NCI-H187 (cell line): ENCODE measurements at places on chromosomes 1 and 21.

DNA sequence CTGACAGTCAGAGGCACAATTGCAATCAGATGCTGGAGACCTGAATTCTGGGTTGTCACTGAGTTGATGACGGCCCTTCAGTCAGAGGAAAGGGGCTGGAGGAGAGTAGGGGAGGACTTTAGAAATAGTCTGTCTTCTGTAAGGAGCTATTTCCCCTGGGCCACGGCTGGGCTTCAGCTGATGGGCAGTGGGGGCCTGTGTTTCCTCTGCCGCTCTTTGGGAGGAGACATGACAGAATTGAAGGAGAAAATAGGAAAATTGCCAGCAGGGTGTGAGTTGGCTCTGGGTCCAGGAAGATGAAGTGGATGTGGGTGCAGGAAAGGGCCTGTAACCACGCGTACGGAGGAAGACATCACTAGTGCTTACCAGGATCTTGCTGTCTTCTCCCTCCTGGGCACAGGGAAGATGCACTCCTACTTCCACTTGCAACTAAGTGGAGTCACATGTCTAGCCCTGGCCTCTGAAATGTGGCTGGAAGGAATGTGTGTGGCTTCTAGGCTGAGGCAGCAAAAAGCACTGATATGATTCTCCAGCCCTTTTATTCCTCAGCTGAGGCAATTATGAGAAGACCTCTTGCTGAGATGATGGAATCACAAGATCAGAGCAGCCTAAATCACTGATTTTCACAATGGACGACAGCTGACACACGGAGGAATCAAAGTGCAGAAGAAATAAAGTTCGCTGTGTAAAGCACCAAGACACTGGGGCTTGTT, 250.0 kb downstream of the GRIK3 start:
- no peak for DNase-seq

DNA sequence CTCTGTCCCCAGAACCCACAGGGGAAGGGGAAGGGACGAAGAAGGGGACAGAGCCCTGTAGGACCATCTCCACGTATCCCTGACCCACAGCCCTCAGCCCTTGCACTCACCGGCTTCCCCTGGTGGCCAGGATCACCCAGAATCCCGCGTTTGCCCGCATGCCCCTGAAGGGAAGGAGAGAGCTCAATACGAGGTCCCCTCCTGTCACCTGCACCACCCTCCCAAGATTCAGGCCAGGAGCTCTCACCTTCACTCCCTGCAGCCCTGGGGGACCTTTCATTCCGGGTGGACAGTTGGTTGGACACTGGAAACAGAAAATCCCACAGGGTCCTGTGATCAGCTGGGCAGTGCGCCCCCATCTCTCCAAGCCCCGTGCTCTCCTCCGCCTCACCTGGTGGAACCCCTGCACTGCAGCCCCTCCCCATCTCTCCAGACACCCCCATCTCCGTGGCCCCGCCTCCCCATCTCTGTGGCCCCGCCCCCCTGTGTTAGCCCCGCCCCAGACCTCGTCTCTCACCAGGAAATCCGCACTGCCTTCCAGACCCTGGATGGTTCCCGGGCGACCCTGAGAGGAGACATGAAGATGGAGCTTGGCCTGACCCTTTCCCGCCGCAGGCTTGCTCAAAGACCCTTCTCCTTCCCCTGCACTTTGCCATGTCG, 6.0 kb downstream of the COL9A2 start:
- DNase-seq = no peak

- DNase-seq = no peak
Measured at GRCh38 chr1:1806890-1807289, 28.6 kb upstream of the NADK start.

DNA sequence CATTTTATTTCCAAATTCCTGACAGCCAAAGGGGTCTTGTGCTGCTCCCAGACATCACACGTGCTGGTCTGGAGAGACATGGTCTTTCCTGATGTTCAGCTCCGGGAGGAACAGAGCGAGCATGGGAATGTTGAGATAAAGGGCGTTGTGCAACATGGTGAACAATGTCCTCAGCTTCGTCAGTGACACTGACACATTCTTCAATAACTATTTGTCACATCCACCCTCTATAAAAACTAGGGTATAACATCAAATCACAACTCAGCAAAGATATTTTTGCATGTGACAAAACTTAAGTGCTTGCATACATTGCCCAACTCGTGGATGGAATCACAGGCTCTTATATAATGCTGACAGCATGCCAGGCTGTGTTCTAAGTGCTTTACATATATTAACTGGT, 42.4 kb upstream of the GRHL3 start:
- DNase-seq = no peak

GRCh38 chr21:27250366-27250765, 283.5 kb upstream of the ADAMTS5 start:
- no peak for DNase-seq

GRCh38 chr1:241063276-241063675, 293.7 kb downstream of the RGS7 start:
- DNase-seq = no peak

DNA sequence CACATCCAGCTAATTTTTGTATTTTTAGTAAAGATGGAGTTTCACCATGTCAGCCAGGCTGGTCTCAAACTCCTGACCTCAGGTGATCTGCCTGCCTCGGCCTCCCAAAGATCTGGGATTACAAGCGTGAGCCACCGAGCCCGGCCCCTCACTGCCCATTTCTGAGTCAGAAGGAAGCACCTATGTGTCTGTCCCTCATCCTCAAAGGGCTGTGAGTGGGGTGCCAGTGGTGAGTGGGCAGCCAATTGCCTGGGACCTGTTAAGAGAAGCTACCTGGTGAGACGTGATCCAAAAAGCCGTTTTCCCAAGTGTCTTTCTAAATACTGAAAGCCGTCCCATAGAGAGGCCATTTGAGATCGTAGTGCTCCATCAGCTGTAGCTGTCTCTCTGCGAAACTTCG, 27.1 kb upstream of the PDXK start:
- DNase-seq = no peak

DNA sequence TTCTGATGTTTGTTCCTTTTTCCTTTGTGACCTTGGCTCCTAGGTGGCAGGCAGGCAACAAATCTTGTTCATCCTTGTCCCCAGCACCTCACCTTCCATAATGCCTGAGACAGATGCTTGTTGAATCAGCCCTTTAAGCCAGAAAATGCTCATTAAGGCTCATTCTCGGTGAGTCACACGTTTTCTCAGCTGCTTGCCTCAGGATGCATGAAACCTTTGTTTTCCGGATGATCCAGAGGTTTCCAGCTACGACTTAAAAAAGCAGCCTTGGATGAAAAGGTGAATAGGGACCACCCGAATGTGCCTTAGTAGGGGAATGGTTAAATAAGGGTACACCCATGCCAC, 4.6 kb upstream of the ATP13A2 start:
- DNase-seq = no peak

- no peak for DNase-seq
Measured at GRCh38 chr1:116345011-116345410, 28.0 kb upstream of the ATP1A1 start.

DNA sequence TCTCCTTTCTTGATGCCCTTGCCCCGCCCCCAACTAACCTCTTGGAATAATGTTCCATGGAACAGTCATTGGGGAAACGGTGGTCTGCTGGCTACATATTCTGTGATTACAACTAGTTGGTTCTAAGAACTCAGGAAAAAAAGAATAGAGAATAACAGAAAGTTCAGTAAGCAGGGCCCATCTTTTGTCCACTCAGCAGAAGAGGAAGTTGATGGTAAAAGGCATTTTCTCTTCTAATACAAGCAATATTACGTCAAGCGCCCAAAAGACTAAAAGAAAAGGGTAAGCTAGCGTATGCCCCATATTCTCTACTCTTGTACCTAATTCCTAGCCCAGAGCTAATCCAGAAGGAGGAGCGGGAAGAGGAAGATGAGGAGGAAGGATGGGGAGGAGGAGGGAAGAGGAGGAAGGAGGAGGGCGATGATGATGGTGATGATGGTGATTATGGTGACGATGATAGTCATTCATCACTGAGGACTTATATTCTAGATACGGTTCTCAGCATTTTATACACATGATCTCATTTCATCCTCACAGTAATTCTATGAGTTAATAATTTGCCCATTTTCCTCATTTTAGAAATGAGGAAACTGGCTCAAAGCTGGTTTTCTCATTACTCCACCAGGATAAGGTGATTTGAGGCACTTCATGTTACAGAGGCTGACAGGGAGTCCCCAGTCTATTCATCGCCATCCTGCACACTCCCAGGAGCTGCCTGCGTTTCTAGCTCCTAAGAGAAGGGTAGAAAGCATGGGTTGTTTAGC, 76.6 kb upstream of the EFHD2 start:
- no peak for DNase-seq

GRCh38 chr1:232822530-232822929, 17.3 kb downstream of the MAP10 start:
- DNase-seq = no peak

GRCh38 chr1:115012006-115012405, 17.6 kb upstream of the TSHB start:
- no peak for DNase-seq

GRCh38 chr1:193070386-193070753, 11.0 kb downstream of the RO60 start:
- no peak for DNase-seq

DNA sequence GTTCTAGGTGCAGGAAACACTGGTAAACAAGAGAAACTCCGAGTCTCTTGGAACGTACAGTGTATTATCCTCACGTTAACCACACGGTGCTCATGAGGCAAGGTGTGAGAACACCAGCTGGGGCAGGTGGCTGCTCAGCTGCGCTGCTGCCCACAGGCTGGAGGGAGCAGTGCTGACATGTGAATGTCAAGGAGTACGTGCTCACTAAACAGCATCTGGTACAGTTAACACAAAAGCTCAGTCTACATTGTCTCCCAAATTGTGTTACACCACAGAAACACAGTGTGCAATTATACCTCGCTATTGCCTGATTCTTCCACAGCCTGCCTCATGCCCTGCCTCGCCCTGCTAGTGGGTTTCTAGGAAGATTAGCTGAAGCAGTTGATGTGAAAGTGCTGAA, 138.4 kb downstream of the GLIS1 start:
- DNase-seq = no peak

GRCh38 chr1:218748071-218748470, 402.9 kb downstream of the TGFB2 start:
- no peak for DNase-seq

DNA sequence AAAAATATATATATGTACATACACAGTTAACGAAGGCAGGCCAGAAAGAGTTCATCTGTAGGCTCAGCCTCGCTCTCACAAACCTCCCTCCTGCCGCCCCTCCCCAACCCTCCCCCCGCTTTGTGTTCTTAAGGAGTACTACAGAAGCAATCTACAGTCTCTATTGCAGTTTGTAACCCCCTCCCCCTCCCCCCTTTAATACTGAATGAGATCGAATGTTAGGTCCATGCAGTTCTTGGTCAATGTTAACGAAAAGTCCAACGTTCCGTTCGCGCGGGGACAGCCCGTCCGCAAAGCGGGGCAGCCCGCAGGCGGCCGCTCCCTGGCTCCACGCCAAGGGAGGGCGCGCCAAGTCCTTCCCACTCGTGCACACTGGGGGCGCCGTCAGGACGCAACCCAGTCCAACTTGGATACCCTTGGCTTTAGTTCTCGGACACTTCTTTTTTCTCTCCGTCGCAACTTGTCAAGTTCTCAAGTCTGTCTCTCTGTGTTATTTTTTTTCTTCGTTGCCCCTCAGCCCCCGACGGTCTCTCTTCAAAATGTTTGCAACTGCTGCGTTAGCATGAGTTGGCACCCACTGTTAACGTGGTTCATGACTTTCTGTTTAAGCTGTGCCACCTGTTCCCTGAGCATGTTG, 2.2 kb downstream of the JUN start:
- DNase-seq = no peak

GRCh38 chr21:41726970-41727783, 39.7 kb downstream of the RIPK4 start:
- DNase-seq = no peak

DNA sequence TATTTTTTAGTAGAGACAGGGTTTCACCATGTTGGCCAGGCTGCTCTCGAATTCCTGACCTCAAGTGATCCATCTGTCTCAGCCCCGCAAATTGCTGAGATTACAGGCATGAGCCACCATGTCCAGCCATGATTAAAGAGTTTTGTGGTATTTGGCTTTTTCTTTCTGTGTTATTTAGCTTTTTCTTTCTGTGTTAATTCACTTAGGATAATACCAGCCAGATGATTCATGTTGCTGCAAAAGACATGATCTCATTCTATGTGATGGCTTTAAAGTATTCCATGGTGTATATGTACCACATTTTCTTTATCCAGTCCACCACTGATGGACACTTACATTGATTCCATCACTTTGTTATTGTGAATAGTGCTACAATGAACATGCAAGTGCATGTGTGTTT, 1135.2 kb downstream of the AMY1C start:
- DNase-seq = no peak

DNA sequence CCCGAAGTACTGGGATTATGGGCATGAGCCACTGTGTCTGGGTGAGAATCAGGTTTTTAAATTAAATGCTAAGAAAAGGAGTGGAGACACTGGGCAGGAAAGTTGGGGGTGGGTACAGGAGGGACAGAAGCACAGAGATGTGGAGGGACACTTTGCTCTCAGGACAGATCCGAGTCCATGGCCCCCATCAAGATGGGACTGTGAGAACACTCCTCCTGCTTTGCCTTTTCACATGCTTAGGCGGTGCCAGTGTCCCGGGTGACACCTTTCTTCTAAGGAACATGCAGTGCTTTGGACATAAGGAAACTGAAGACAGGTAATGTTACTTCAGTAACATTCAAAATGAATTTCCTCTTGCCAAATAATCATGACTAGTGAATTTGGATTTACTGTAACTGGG, 16.7 kb downstream of the SLC25A33 start:
- DNase-seq = no peak

DNA sequence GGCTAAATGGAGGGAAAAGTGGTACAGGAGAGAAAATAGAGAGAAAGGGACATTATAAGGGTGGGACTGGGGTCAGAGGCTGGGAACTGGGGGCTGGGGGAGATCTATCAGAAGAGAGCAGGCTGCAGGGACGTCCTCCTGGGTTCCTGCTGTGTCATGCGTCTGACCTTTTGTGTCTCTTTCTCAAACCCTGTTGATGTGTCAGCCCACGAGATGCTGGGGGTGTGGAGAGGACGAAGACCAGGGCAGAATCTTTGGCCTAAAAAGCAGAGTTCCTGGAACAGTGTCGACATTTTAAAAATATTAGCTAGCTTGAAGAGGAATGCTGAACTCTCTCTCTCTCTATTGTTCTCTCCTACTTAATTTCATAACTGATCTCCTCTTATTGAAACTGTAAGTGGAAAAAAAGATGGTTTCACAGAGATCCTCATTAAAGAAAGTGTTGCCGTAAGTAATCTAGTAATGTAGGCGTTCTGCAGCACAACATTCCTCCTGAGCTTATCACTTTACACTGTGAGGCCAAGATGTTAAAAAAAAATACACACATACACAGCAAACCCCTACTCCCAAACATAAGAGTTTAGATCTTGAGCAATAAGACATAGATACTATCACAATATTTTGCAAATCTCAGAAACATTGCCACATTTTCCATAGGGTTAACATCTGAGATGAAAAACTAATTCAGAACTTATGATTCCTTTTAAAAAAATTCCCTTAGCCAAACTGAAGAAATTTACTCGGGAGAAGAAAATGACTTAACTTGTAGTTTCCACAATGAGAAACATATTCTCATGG, 52.6 kb downstream of the RUNX1 start:
- no peak for DNase-seq
